ENCODE measurements at places on chromosomes 2 and 18. TPM values are rescaled to one million over a fixed set of nuclear protein-coding genes. Genes with fewer than 3 reads are reported as not detected.

GULP1 gene
- total RNA-seq: not detected

GRCh38 chr2:62920070-62920469 lies 130.6 kb upstream of the OTX1 start:
- peaks cover 4% of the 10 kb centered on the region for H3K36me3 ChIP-seq
- H3K4me1 ChIP-seq: no peaks in the 10 kb centered on the region
- DNase-seq: no peak
- no peak overlapping the region for H3K27ac ChIP-seq

- H3K27me3 ChIP-seq: no peaks in the 10 kb centered on the region
- no peaks in the 10 kb centered on the region for H3K36me3 ChIP-seq
- no peaks in the 10 kb centered on the region for H3K4me1 ChIP-seq
- DNase-seq: no peak
- H3K4me3 ChIP-seq: no peak overlapping the region
These were observed 554.4 kb upstream of the FAM98A start for GRCh38 chr2:34153484-34153883.

- H3K4me3 ChIP-seq: no peak overlapping the region
- no peaks in the 10 kb centered on the region for H3K36me3 ChIP-seq
- no peak overlapping the region for H3K27ac ChIP-seq
- H3K4me1 ChIP-seq: peaks cover 2% of the 10 kb centered on the region
These were observed 69.3 kb upstream of the FN1 start for GRCh38 chr2:215505044-215505786.

DNA sequence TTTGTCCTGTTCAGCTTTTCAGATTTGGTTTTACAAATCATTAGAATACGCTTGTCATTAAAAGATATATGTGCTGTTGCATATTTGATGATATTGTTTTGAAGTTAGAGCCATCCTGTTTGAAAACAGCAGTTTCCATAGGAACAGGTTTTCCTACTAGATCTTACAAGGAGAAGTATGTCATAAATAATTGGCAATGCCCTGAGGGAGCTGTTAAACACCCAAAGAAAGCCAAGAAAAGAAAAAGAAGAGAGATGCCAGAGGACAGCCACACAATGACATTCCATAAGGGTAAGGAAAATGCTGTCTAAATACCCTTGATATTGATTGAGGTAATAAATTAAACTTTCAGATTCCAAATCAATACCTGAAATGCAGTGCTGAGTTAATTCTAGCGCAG lies 392.2 kb upstream of the CRIM1 start:
- H3K4me1 ChIP-seq: no peaks in the 10 kb centered on the region
- H3K27ac ChIP-seq: no peak overlapping the region
- no peak overlapping the region for H3K4me3 ChIP-seq
- DNase-seq: no peak
- H3K36me3 ChIP-seq: no peaks in the 10 kb centered on the region
- peaks cover 4% of the 10 kb centered on the region for H3K27me3 ChIP-seq

DNA sequence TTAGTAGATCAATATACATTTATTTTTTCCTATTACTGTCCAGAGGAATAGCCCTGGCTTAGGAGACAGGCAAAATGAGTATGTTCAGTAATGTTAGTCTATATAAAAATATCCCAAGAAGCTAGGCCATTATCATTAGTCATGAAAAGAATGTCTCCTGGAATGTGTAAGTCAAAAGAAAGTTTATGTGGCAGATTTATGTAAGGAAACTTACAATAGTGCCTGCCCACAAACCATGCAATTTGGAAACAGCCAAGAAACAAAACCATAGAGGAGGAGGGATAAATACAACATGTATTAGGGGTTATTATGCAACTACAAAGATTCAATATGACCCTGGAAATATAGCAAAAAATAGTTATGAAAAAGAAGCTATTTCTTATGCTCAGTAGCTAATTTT lies 96.3 kb downstream of the NOL4 start:
- H3K36me3 ChIP-seq: no peaks in the 10 kb centered on the region
- no peak overlapping the region for H3K27ac ChIP-seq
- H3K27me3 ChIP-seq: no peaks in the 10 kb centered on the region
